Activated CD4-positive, alpha-beta T cell treated with anti-CD3 and anti-CD28 coated beads for 36 hours (primary cell): ENCODE measurements at places on chromosomes 1 and 21. TPM values are rescaled to one million over a fixed set of nuclear protein-coding genes. Genes with fewer than 3 reads are reported as not detected.
A peak's percentile ranks its signal among the peaks of the same experiment; 100 is the strongest.

GRCh38 chr1:109282497-109282951, 421 bp downstream of the PSRC1 start:
- H3K4me1 ChIP-seq, result peaks cover 11% of the 10 kb centered on the region
- no peak for DNase-seq
- no peak overlapping the region for H3K27ac ChIP-seq
- peak overlapping the region; percentile 86 for H3K4me3 ChIP-seq
- peaks cover 4% of the 10 kb centered on the region for H3K36me3 ChIP-seq

DNA sequence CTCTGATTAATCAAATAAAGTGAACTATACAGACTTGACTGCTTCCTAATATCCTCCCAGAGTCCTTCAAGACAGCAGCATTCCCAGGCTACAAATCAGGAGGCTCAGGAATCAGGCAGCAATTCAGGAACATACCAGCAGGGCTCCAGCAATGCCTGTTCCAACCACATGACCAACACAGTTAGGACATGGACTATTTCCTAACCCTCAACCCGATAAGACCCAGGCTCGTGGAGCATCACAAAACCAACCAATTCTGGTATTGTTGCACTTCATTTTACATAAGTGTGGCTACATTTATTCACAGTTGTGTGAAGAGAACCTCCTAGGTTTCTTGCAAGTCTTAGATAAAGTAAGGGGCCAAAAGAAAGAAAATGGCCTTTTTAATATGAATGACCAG, 546.2 kb upstream of the ADGRL2 start:
- no peaks in the 10 kb centered on the region for H3K4me1 ChIP-seq
- no peak for DNase-seq
- no peak overlapping the region for H3K4me3 ChIP-seq
- H3K27ac ChIP-seq, result no peak overlapping the region

GRCh38 chr1:206518206-206518605, 10.9 kb downstream of the RASSF5 start:
- no peak for DNase-seq
- no peaks in the 10 kb centered on the region for H3K27me3 ChIP-seq
- H3K27ac ChIP-seq, result no peak overlapping the region
- H3K36me3 ChIP-seq, result no peaks in the 10 kb centered on the region
- H3K4me3 ChIP-seq, result no peak overlapping the region

Gene CDC20
- total RNA-seq, result 163 TPM

- no peak overlapping the region for H3K4me3 ChIP-seq
- no peak overlapping the region for H3K27ac ChIP-seq
- H3K4me1 ChIP-seq, result no peaks in the 10 kb centered on the region
- no peak for DNase-seq
- H3K27me3 ChIP-seq, result no peaks in the 10 kb centered on the region
- H3K36me3 ChIP-seq, result no peaks in the 10 kb centered on the region
Measured at GRCh38 chr1:193905288-193906085, 719.1 kb upstream of the B3GALT2 start.

DNA sequence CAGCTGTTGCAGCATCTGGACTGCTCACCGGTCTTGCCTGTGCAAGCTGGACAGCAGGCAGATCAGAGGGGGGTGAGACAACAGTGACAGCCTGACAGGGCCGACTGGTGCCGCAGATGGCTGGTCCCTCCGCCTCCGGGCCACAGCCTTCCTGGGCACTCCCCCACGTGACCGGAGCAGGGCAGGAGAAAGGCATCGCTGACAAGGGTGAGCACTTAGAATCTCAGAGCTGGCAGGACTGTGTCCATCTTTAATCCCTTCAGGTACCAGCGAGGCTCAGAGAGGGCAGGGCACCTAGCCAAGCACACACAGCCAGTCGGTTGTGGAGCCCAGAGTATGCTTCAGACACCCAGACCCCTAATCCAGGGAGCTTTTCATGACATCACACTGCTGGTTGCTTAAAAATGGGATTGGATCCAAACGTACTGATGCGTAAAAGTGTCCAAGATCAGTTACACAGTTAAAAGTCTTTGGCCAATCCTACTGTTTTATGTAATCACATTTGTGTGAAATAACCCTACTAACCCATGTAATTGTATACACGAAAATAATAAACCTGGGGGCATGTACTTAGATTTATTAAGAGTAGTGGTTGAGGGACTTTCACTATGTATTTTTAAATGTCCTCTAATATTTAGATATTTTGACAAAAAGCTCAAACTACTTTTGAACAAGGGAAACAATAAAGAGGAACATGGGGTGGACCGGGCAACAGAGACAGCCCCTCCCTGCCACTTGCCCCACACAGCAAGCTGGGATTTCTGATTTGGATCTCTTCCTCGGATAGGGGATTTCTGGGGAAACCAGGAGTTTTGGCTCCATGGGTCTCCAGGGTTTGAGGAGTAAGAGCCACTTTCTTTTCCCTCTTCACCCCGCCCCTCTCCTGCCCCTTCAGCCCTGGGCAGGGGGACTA, 758 bp upstream of the CNTN2 start:
- H3K27me3 ChIP-seq, result peaks cover 40% of the 10 kb centered on the region
- DNase-seq, result no peak
- no peaks in the 10 kb centered on the region for H3K4me1 ChIP-seq
- no peak overlapping the region for H3K27ac ChIP-seq
- no peaks in the 10 kb centered on the region for H3K36me3 ChIP-seq
- H3K4me3 ChIP-seq, result no peak overlapping the region

Gene DEPDC1
- 24.3 TPM for total RNA-seq

Gene VASH2
- total RNA-seq, result 0.53 TPM

DNA sequence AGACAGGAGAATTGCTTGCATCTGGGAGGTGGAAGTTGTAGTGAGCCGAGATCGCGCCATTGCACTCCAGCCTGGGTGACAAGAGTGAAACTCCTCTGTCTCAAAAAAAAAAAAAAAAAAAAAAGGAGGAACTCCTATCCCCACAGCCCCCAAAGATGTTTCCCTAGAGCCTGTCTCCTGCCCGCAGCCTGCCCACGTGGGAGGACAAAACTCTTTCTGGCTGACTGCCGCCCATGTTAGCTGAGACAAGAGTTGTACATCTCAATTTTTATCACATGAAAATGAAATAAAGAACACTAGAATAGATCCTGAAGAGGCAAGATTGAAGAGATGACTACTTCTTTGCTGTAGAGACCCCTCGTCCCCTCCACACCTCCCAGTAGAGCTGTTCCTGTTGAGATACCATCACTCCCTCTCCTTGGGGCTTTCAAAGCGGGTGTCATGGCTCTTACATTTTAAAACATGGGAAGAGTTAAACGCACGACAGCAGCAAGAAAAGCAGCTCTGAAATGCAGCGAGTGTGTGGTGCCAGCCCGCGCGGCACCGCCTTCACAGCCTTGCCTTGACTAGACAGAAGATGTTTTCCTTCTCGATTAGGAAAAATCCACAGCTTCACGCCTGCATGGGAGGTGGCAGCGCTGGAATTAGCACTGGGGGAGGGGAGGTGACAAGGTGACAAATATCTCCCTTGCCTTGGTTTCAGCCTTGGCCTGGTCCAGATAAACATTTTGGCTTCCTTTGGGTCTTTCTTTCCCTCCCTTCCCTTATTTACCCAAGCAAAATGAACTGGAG, 253.4 kb upstream of the CSF3R start:
- DNase-seq, result no peak
- peaks cover 29% of the 10 kb centered on the region for H3K27me3 ChIP-seq
- H3K36me3 ChIP-seq, result no peaks in the 10 kb centered on the region
- H3K4me3 ChIP-seq, result no peak overlapping the region
- H3K27ac ChIP-seq, result no peak overlapping the region

- H3K4me1 ChIP-seq, result no peaks in the 10 kb centered on the region
- peaks cover 6% of the 10 kb centered on the region for H3K27me3 ChIP-seq
- no peak overlapping the region for H3K27ac ChIP-seq
- no peaks in the 10 kb centered on the region for H3K36me3 ChIP-seq
Measured at GRCh38 chr1:159653201-159653600, 61.2 kb downstream of the CRP start.
